WTC11 (cell line): ENCODE measurements at places on chromosomes 16 and 17. TPM values are rescaled to one million over a fixed set of nuclear protein-coding genes. Genes with fewer than 3 reads are reported as not detected.

Gene CCL4
- 0.37 to 1.2 TPM (median 0.48 TPM) in 3 replicates for total RNA-seq

Gene MAP2K6
- 43.0 to 50.5 TPM (median 49.5 TPM) in 3 replicates for total RNA-seq

DNA sequence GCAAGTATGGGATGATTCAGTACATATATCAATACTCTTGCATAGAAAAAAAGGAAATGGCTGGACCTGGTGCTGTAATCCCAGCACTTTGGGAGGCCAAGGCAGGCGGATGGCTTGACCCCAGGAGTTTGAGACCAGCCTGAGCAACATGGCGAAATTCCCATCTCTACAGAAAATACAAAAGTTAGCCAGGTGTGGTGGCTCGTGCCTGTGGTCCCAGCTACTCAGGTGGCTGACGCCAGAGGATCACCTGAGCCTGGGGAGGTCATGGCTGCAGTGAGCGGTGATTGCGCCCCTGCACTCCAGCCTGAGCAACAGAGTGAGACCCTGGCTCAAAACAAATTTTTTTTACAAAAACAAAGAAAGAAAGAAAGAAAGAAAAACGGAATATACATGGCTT, 7.1 kb upstream of the SGF29 start:
- DNase-seq: no peak
- no peaks in the 10 kb centered on the region for H3K4me1 ChIP-seq
- no peaks in the 10 kb centered on the region for H3K36me3 ChIP-seq
- H3K4me3 ChIP-seq: no peak overlapping the region
- no peaks in the 10 kb centered on the region for H3K27me3 ChIP-seq

GRCh38 chr16:55225972-55226542, 97.9 kb upstream of the IRX6 start:
- no peak overlapping the region for H3K27ac ChIP-seq
- H3K27me3 ChIP-seq: peaks cover 3% of the 10 kb centered on the region; the same call in 1 of the 2 replicates

GRCh38 chr16:6969594-6969993, 363.1 kb upstream of the RBFOX1 start:
- peaks cover 73% of the 10 kb centered on the region for H3K36me3 ChIP-seq
- no peak overlapping the region for H3K27ac ChIP-seq
- no peak for DNase-seq

DNA sequence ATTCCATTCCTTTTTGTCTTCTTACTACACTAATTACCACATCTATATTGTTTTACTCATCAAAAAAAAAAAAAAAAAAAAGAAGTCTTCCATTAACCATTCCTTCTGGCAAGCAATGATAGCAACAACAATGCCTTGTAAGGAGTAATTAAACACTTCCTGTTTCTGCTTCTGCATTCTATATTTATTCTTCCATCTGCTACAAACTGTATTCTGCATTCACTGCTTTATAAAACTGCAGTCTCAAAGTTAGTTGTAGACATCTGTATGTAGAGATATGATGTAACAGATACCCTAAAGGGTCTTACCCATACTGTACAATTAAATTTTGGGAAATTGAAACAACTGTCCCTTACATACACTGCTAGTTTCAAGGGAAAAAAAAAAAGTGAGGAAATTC, 28.7 kb upstream of the ABCA6 start:
- no peaks in the 10 kb centered on the region for H3K4me1 ChIP-seq
- no peaks in the 10 kb centered on the region for H3K36me3 ChIP-seq
- no peak overlapping the region for H3K27ac ChIP-seq
- H3K27me3 ChIP-seq: no peaks in the 10 kb centered on the region

GRCh38 chr16:75342308-75342811, 90.9 kb upstream of the BCAR1 start:
- H3K4me1 ChIP-seq: peaks cover 35% of the 10 kb centered on the region

GRCh38 chr16:85231959-85232358, 119.7 kb upstream of the CIBAR2 start:
- no peak overlapping the region for H3K27ac ChIP-seq
- no peaks in the 10 kb centered on the region; the same call in 1 of the 2 replicates for H3K27me3 ChIP-seq
- no peaks in the 10 kb centered on the region for H3K36me3 ChIP-seq
- no peak overlapping the region for H3K4me3 ChIP-seq

GRCh38 chr17:60300011-60300410, 91.9 kb downstream of the USP32 start:
- DNase-seq: no peak
- peaks cover 9% of the 10 kb centered on the region for H3K4me1 ChIP-seq
- H3K4me3 ChIP-seq: no peak overlapping the region
- H3K27ac ChIP-seq: no peak overlapping the region
- no peaks in the 10 kb centered on the region for H3K36me3 ChIP-seq
- no peaks in the 10 kb centered on the region for H3K27me3 ChIP-seq

GRCh38 chr17:65163990-65164495, 26.9 kb downstream of the RGS9 start:
- no peaks in the 10 kb centered on the region; the same call in 1 of the 2 replicates for H3K27me3 ChIP-seq
- no peak overlapping the region for H3K4me3 ChIP-seq
- H3K27ac ChIP-seq: no peak overlapping the region
- H3K36me3 ChIP-seq: no peaks in the 10 kb centered on the region
- DNase-seq: no peak

- peak overlapping the region; percentile 91 for H3K27ac ChIP-seq
- peak; percentile 53 for DNase-seq
- H3K36me3 ChIP-seq: no peaks in the 10 kb centered on the region
- peak overlapping the region; percentile 91 for H3K4me3 ChIP-seq
- peaks cover 32% of the 10 kb centered on the region for H3K27me3 ChIP-seq
Measured at GRCh38 chr16:51155199-51155607, 4.1 kb upstream of the SALL1 start.
